Stimulated activated CD4-positive, alpha-beta T cell treated with anti-CD3 and anti-CD28 coated beads, Interleukin-12 subunit alpha, Interleukin-12 subunit beta, amount 100 ng/mL, for 48 hours (primary cell): ENCODE measurements at places on chromosomes 16 and 17.

DNA sequence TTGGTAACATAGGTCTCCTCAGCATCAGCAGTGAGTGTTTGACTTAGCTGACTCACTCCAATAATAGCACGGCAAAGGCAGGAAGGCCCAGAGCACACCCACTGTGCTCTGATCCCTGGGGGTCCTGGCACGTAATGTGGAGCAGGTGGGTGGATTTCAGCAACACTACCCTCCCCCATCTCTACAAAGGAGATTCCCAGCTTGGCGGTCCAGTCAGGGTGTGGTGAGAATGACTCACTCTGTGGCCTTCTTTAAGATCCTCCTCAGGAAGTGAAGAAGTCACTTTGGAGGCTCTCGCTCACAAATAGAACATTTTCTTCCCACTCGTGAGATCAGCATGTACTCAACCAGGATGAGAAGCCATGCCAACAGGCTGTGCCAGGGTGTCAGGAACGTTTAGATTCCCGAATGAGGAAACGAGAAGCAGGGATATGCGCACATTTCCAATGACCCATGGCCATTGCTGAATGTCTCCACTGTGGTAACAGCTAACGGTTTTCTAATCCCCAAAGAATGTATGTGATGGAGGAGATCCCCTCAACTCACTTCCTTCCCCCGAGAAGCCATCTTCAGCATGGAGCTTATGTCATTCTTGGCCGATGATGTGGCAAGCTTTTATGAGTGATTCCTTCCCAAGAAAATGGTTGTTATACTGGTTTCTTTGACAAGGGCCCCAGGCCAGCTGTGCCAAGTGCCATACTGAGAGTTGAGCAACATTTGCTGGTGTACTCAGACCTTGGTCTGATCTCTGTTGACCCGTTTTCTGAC is 365.2 kb downstream of the C16orf95 start:
- no peak for DNase-seq

DNA sequence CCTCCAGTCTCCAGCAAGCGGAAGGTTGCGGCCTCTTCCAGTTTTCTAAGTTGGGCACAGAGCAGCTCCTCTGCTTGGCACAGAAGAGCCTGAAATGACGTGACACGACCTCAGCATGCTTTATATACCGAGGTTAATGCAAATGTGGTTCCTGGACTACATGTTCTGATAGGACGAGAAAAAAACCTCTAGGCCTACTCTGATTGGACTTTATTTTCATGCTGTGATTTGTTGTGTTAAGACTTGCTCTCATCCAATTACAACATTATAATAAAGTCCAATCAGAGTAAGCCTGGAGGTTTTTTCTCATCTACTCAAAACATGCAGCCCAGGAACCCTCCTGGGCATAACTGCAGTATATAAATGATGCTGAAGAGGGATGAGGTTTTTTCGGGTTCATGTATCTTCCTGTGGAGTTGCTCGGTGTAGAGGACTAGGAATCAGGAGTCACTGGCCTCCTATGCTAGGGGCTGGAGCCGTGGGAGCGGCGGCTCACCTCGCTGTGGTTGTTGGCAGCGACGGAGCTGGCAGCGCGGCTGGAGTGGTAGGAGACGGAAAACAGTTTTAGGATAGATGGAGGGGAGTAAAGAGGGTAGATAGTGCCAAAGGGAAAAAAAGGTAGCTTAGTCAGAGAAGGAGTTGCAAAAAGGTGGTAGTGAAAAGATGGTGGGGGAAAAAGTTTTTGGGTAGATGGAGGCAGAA is 878.0 kb downstream of the KCNJ18 start:
- no peak for DNase-seq

GRCh38 chr17:45775148-45775547 is 9.0 kb upstream of the CRHR1 start:
- no peak for DNase-seq

GRCh38 chr17:10752696-10753095 is 22.9 kb upstream of the TMEM220 start:
- no peak for DNase-seq

- no peak for DNase-seq
Measured at GRCh38 chr16:50425648-50426047, 56.9 kb upstream of the BRD7 start.

DNA sequence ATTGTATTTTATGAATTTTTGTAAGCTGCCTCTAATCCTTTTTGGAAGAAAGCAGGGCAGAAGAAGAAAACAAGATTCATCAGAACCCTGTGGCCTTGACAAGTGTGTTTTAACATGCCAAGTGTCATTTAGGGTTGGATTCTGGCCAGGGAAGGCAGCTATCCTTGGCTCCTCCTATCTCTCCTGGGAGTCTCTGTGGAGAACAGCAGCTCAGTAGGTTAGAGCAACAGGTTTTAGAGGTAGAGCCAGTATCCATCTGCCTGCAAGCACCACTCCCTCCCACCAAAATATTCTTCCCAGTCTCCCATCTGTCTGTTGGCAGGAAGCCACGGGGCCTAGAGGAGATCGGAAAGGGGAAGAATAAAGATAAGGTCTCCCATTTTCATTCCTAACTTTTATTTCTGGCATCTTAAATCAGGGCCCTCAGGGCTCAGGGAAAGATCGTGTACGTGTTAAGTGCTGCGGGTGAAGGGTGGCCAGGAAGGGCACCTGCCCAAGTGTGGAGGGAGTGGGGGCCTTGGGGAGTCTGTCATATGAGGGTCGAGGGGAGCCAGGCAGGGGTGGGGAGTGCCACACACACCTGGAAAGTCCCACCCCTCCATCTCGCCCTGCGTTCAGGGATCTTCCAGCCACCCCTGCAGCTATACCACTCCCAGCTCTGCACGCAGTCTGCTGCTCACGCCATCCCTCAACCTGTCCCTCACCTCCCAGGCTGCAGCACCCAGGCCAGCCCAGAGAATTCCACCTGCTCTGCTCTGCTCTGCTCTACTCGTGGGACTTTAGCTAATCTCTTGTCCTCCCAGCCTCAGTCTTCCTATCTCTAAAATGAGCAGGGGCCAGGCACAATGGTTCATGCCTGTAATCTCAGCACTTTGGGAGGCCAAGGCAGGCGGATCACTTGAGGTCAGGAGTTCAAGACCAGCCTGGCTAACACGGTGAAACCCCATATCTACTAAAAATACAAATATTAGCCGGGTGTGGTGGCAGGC is 17.1 kb upstream of the CPSF4L start:
- no peak for DNase-seq

GRCh38 chr16:80330803-80331202 is 210.0 kb upstream of the DYNLRB2 start:
- no peak for DNase-seq

DNA sequence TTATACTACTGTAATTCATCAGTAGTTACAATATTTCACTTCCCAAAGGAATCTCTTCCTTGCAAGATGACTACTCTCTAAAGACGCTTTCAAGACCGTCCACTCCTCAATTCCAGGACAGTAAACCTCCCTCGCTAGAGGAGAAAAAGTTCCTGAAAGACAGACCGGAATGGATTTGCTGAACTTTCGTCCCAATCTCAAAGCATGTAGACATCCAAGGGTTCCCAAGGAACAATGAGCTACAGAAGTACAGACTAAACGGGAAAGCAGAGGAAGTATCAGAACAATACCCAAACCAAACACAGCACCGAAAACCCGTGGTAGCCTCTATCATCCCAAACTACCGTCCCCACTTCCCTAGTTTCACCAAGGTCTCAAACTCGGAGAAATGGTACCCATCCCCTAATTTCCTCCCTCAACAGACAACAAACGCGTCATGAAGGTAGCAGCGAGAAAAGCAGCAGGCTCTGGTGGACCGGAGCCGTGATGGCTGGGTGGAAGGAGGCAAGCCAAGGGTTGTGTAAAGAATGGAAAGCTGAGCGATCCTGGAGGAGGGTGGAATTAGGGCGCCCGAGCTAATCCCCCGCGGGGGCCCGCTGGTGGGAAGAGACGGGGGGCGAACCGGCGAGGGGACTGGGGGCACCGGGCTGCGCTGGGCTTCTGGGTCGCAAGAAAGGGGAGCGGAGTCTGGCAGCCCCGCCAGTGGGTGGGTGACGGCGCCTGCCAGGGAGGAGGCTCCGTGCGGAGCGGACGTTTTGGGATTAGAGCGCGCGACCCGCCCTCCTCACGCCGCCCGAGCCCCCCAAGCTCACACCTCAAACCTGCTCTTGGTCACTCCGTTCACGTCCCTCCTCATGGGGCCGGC is 647 bp downstream of the FBXL20 start:
- no peak for DNase-seq

- DNase-seq: no peak
Measured at GRCh38 chr17:80694085-80694991, 149.7 kb downstream of the RPTOR start.

- no peak for DNase-seq
Measured at GRCh38 chr17:74525465-74525725, 5.9 kb downstream of the CD300LB start.
